Stimulated activated CD4-positive, alpha-beta T cell treated with anti-CD3 and anti-CD28 coated beads, Interleukin-1b, Interleukin-23, amount 100 ng/mL, for 24 hours (primary cell): ENCODE measurements at places on chromosomes 13 and 19.

- DNase-seq = no peak
Measured at GRCh38 chr13:33194820-33195692, 90.5 kb downstream of the STARD13 start.

DNA sequence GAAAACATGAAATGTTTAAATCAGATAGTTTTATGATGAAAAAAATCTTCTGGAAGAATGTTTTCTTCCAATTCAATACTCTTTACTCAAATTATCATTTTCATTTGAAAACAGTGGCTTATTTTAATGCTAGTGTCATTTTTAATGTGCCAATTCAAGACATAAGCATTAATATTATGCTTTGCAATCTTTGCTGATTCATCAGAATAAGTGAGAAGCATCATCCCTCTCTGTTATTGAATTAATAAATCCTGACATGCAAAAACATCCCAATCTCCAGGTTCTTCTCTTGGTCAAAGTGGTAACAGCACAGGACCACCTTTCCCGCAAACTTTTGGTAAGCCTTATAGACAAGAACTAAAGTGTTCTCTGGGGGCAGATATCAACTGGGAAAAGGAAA is 3.8 kb downstream of the INTS6 start:
- DNase-seq = no peak

GRCh38 chr19:31220540-31220939 is 128.7 kb downstream of the TSHZ3 start:
- DNase-seq = no peak

- DNase-seq = no peak
Measured at GRCh38 chr13:41722684-41723535, 238.0 kb downstream of the VWA8 start.

DNA sequence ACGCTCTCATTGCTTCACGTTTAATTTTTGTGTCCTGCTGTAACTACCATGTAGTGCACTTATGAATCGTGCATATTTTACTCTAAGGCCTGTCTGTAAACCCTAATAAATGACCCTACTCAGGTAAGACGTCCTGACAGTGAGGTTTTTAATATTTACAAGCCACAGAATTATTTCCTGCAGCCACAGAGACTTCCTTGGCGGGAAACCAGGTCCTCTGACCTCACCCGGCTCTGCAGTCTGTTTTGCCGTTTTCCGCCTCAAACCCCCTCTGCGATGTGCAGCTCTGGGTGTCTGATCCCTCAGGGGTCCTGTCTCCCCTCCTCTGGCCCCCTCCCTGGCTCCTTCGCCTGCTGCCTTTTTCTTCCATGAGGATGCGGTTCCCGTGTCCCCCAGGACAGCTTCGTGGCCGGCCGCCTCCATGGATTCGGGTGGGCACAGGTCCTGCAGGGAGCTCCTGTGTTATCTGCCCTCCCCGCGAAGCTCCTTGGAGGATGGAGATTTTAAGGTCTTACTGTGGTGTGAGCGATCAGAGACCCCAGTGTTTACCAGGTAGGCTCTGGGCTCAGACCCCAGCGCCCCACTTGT is 66.3 kb downstream of the MCF2L start:
- no peak for DNase-seq

DNA sequence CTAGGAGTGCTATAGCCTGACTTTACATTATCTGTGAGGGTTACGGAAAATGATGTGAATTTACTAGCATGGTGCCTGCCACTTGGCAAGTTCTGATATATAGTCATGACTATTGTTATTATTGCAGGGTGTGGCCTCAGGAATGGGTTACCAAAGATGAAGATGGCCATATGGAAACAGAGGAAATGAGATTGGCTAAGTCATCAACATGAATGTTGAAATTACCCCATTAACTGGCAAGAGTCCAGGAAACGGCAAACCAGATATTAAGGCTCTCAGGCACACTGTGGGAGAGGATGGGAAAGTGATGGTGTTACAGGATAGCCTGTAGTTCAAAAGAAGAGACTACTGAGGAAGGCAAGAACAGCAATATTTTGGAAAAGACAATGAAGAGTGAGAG is 183.3 kb downstream of the KCNRG start:
- DNase-seq = no peak

DNA sequence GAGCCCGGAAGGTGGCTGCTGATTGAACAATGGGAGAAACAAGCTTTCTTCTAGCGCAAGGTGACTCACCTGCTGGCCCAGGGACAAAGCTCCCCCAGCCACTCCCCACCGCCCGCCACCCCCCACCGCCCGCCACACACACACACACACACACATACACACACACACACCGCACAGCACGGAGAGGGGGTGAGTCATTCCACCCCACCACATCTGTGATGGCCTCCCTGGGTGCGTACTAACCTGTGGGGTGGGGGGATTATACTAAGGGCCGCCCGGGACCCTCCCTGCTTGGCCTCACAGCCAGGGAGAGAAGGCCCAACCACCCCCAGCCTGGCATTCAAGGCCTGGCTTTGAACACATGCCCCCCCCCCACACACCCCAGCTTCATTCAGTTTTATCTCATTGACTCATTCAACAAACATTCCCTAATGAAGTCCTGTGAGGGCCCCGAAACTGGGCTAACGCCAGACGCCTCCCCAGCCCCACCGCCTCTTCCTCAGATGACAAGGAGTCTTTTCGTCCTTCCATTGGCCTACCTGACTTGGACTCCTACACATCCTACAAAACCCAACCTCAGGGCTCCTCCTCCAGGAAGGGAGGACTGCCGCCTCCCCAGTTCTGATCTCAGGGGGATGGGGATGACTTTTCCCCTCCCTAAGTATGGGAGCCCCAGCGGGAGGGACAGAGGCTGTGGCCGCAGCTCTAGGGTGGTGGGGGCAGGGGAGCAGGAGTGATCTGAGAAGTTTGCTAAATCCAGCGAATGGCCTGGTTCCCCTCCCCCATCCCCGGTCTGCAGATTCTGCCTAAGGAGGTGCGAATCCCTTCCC is 5.8 kb upstream of the ONECUT3 start:
- DNase-seq = no peak

DNA sequence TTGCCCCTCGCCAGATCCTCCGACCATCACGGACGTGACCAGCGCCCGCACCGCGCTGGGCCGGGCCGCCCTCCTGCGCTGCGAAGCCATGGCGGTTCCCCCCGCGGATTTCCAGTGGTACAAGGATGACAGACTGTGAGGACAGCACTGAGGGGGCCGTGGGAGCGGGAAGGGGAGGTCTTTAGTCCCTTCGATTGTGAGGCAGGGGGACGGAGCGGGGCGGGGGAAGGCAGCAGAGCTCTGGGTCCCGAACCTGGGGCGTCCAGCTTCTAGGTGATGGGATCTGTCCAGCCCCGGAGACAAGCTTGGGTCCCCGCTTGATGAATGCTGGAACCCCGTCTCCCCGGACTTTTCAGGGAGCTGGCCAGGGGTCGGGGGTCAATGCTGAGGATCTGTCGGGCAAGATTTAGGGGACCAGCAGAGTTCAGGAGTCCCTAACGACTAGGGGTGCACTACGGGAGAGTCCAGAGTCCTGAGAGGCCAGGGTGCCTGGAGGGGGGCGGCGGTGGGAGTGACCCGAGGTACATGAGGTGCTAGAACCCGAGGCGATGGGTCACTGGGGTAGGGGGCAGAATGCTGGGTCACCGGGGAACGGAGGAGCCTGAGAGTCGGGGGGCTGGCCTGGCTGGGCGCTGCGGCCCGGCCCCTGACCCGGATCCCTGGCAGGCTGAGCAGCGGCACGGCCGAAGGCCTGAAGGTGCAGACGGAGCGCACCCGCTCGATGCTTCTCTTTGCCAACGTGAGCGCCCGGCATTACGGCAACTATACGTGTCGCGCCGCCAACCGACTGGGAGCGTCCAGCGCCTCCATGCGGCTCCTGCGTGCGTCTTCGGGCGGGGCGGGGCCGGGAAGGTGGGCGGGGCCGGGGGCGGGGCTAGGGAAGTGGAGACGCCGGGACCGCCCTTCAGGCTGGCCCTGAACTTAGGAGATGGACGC is 14.6 kb downstream of the VSIG10L start:
- DNase-seq = peak; percentile 21

DNA sequence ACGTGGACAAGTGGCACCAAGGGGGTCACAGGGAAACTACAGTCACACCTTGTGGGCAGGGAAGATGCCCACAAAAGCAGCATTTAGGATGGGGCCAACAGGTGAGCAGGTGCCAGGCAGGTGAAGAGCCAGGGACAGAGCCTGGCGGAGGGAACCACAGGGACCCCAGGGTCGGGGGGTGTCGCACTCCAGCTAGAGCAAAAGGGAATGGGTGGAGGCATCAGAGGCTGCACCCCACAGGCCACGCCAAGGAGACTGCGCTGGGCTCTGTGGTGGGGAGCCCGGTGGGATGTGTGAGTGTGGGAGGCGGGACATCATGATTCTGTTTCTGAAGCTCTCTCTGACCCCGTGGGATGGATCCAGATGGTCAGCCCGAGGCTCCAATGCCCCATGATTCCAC is 66.7 kb downstream of the EPS15L1 start:
- no peak for DNase-seq

GRCh38 chr19:3250675-3251074 is 26.2 kb downstream of the CELF5 start:
- peak; percentile 44 for DNase-seq

- no peak for DNase-seq
Measured at GRCh38 chr19:17331045-17331558, 3.6 kb downstream of the ANO8 start.

- DNase-seq = no peak
Measured at GRCh38 chr13:26528527-26528926, 29.0 kb upstream of the WASF3 start.

- DNase-seq = no peak
Measured at GRCh38 chr13:30753030-30753616, 17.8 kb downstream of the ALOX5AP start.

GRCh38 chr19:41029524-41030432 is 38.7 kb downstream of the CYP2B6 start:
- DNase-seq = no peak

DNA sequence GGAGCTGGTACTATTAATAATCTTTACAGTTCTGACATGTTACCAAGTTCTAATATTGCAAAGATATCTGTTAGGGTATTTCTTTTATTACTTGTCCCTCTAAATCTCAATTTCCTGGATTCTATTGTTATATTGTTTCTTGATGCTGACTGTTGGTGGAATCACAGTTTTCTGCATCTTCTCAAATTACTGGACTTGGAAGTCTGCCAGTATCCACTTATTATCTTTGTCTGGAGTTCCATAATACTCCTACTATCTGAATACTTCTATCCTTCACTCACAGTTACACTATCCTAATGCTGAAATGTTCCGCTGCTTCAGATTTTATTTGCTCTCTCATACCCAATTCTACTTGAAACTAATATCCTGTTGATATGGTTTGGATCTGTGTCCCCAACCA is 1985.7 kb upstream of the PRR20A start:
- DNase-seq = no peak

- no peak for DNase-seq
Measured at GRCh38 chr19:38974624-38975213, 823 bp downstream of the FBXO17 start.
